Activated CD4-positive, alpha-beta T cell treated with anti-CD3 and anti-CD28 coated beads for 4 hours (primary cell): ENCODE measurements at places on chromosomes 3 and 15.

GRCh38 chr3:33855884-33856546 lies 57.6 kb downstream of the PDCD6IP start:
- DNase-seq = no peak

GRCh38 chr3:167246252-167246651 lies 133.8 kb downstream of the ZBBX start:
- no peak for DNase-seq

DNA sequence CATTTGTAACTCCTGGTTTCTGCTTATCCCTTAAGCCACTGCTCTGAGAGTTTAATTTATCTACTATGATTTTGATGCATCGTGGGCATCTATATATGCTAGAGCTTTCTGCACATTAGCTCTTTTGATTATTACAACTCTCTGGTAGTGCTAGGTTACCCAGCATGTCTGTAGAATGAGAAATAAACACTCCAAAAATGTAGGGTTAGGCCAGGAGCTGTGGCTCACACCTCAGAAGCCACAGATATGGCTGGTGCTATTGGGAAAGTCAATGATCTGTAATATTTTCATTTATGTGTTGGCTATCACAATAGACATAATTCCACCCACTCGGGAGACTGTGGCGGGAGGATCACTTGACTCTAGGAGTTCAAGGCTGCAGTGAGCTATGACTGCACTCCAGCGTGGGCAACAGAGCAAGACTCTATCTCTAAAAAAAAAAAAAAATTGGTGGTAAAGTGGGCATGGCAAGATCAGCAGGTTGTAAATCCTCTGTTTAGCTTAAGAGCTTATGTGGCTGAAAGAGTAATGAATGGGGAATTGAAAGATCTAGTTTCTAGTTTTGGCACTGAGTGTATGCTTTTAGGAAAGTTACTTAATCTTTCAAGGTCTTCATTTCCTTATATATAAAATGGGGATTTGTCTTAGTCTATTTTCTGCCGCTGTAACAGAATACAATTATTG lies 6.3 kb downstream of the TIGIT start:
- no peak for DNase-seq

DNA sequence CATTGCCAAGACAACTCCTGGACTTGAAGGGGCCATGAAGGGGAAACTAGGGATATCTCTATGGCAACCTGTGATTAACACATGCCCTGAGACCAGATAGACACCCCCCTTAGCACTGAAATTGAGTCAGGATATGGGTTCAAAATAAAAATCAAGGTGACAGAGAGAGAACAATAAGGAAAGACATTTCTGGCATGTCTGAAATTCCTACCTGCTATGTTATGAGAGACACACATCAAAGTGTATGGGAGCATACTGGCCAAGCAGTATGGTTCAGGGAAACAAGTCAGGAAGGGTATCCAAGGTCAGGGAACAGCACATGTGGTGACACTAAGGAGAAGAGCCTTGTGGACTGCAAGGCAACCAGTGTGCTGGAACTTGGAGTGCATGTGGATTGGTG lies 388.7 kb downstream of the SHQ1 start:
- DNase-seq = no peak

DNA sequence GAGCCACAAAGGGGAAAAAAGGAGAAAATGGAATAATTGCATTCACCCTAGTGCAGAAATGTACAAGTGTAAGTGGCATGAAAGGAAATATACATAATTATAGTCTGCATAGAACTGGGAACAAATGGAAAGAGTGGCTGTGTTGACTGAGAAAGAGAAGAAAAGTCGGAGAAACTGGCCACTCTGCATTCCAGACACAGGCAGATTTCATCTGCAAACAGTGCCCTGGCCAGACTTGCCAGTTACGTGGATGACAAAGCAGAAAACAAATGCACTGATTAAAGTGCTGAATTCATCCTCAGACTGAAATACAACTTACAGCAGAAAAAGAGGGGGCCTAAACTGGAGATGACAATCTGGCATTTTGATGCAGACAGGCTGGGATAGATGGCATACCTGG lies 129.8 kb downstream of the FGF12 start:
- DNase-seq = no peak

DNA sequence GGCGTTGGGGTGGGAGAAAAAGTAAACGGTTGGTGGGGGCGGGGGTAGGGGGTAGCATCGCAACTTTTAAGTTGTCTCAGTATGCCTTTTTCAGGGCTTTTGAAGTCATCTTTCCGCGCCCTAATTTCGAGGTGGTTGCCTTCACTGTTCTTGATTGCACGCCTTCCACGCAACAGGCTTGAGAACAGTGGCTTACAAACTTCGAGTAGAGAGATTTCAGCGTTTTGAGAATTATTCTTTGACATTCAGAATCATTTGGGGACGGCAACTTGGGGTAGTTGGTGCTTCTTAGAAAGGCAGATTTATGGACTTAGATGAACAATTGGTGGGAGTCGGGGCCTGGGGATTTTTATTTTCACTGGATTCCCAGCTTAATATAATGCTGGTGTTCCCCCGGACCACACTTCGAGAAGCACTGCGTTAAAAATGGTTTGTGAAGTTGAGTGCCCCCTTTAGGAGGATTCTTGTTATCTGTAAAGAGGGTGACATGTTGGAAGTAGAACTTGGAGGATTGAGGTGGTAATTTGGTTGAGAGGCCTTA lies 880 bp downstream of the PPP4R2 start:
- peak; percentile 26 for DNase-seq

DNA sequence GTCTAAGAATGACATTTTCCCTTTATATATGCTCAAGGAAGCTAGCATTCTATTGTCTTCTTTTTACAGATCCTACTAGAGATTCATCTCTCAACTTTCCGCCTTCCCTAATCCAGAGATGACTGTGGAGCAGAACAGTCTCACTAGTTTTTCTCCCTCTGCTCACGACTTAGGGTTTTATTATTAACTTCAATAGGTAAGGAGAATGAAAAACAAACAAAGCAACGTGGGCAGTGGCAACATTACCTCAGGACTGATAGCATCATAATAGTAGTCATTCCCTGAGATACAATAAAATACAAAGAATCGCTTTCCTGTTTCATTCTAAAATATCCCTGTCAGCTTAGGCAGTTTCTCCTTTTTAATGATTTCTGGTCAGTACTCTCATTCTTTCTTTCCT lies 154.3 kb upstream of the PLAAT1 start:
- DNase-seq = no peak

- DNase-seq = no peak
These were observed 659.0 kb downstream of the NTRK3 start for GRCh38 chr15:87597346-87598052.

- DNase-seq = no peak
These were observed 18.6 kb downstream of the CSTA start for GRCh38 chr3:122343654-122344053.

DNA sequence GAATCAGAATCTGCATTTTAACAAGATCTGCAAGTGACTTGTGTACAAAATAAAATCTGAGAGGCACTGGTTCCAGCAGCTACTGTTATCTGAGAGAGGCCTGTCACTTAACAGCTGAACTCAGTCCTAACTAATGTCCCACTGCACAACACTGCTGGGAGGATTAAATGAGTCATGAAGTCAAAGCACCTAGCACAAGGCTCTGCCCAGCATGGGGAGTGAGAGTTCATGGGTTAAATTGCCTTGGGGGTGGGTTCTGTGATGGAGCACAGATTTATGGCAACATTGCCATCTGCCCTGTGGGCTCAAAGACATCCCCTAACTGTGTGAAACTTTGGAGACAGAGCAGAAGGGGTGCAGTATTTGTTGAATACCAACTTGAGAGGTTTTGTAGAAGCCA lies 250.9 kb downstream of the PLCL2 start:
- DNase-seq = no peak

GRCh38 chr3:50154840-50155490 lies at the start of gene SEMA3F:
TSS of gene SEMA3F (plus strand) at chr3:50155324. CDS start at chr3:50159623, 4,299 bp downstream.
- DNase-seq = peak; percentile 59

DNA sequence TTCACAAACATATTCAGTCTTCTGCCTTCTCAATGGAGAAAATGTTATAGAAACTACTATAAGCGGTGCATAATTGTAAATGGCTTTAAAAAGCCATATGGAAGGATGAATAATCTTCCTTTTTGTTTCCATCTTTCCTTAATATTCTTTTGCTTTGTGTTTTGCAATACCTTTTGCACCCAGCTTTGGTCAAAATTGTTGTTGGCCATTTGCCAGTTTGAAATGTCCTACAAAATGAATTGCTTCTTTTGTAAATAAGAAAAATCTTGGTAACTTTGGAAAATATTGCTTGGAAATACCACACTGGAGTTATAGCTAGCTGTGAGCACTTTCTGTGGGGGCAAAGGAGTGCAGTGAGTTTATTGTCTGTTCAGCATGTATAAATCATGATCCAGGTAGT lies 93.5 kb upstream of the NR2F2 start:
- no peak for DNase-seq

GRCh38 chr3:37997342-37997741 lies 6.8 kb downstream of the VILL start:
- no peak for DNase-seq

- DNase-seq = no peak
These were observed 428.3 kb upstream of the ATP11B start for GRCh38 chr3:182364723-182365650.

- no peak for DNase-seq
These were observed 4.7 kb downstream of the CEP152 start for GRCh38 chr15:48806151-48806550.

- DNase-seq = peak; percentile 26
These were observed 5.5 kb downstream of the CPNE4 start for GRCh38 chr3:132029182-132029902.

DNA sequence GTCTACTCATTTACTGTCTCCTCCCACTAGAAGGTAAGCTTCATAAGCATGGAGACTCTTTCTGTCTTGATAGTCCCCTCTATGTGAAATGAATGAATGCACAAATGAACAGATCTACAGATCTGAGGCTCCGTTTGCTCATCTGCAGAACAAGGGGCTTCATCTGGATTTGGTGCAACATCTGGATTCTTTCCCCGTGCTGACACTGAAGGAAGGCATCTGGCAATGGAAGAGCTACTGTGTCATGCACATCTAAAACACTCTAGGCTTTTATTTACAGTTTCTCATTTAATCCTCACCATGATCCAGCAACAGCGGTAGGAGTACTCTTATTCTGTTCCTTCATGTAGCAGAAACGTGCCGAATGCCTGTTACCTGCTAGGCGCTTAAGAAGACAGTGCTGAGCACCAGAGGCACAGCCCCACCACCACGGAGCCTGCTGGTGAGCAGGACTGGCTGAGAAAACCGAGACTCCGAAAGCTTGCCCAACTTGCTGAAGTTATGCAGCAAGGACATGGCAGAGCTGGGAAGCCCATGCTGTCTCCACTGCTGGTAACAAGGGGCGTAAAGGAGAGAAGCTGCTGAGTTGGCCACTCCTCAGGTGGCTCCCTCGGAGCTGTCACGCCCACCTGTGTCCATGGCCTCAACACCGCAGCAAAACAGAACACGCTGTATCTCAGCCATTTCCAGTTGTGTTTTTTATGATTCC lies 31.1 kb downstream of the LSM3 start:
- DNase-seq = no peak

GRCh38 chr15:78325092-78325843 lies 14.9 kb upstream of the CRABP1 start:
- DNase-seq = no peak

- DNase-seq = peak; percentile 23
These were observed 73.0 kb downstream of the OXNAD1 start for GRCh38 chr3:16337856-16338540.

DNA sequence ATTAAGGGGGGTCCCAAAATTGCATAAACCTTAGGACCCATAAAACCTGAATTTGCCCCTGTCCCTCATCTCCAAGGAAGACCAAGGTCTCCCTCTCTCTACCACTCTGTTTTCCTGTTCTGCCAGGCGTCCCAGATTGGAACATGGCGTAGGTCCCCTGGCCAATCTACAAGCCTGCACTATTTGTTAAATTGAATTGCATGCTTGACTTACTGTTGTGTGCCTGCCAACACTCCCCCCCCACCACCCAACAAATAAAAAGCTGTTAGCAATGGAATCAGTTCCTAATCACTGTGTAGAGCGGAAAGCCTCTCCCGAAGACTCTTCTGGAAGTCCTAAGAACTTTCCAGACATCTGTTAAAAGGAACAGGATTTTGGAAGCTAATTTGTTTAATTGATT lies 11.7 kb downstream of the CTXND1 start:
- DNase-seq = no peak

- DNase-seq = no peak
These were observed 10.5 kb downstream of the SLC38A3 start for GRCh38 chr3:50215529-50215928.

DNA sequence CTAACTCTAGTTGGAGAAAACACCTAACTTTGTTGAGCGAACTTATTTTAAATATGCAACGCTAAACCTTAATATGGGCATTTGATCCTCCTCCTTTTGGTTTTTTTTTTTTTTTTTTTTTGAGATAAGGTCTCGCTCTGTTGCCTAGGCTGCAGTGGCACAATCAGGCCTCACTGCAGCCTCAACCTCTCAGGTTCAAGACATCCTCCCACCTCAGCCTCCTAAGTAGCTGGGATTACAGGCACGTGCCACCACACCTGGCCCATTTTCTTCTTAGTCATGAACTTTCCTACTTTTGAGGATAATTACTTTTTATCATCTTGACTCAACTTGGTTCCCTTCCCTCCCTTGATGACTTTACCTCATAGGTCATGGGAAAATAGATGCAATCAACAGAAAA lies 3.9 kb downstream of the NUSAP1 start:
- DNase-seq = no peak

DNA sequence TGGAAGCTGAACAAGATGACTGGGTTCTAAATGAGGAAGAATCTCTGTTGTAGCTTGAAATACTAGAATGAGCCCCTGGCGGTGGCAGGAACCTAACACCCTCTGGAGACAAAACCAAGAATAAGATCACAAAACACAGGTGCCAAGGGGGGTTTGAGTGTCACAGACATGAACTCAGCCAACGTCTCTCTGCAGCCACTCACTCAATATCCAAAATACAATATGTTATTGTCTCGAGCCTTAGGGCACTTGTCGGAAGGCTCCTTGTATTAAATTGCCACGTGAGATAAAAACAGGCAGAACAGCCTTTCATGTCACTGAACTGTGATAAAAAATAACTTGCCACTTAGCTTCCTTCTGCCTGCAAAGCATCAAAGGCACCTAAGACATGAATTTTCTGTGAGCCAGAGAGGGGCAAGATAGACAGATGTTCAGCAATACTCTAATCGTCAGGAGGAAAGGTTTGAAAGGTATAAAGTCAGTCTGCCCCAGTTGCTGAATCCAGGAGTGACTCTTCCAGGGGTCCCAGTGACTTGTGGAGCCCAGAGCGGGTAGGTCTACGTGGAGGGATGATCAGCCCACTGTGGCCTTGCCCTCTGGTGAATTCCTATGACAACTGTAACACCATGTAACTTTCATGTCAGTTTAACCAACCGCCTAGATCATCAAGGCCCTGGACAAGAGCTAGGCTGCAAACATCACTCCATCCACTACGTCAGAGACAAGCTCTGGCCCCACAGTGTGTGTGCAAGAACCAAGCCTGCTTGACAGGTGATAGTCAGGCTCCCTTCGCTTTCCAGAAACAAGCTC lies 165.2 kb downstream of the OSBPL10 start:
- DNase-seq = no peak
